HT-29 (cell line): ENCODE measurements at places on chromosomes 1 and 21. TPM values are rescaled to one million over a fixed set of nuclear protein-coding genes. Genes with fewer than 3 reads are reported as not detected.

DNA sequence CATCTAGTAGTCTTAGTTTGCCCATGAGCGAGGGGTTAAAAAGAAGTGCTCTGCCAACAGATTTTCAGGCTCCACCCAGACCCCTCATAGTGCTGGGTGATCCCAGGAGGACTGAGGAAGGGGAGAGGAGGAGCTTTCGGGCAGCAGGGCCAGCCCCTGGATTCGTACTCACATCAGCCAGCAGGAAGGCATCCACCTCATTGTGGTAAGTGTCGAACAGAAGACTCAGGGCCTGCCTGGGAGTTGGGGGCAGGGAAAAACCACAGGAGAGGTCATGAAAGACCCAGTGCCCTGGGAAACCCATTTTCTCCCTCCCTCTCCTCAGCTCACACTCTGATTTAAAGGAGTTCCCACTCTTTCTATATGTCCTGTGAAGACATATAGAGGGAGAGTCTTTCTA, 34.9 kb downstream of the PIK3C2B start:
- no peak for DNase-seq

- peak; percentile 57 for DNase-seq
These were observed 21.1 kb downstream of the CLDN8 start for GRCh38 chr21:30194701-30195299.

- peak; percentile 61 for DNase-seq
These were observed 6.3 kb downstream of the HAPLN2 start for GRCh38 chr1:156625436-156626078.

- no peak for DNase-seq
These were observed 8.9 kb upstream of the CD55 start for GRCh38 chr1:207312604-207312920.

The PCBP3 gene
- not detected in 2 replicates for total RNA-seq

The CENPL gene
- total RNA-seq = 9.9 and 13.0 TPM in 2 replicates
